ENCODE measurements at places on chromosomes 11 and 22.

GRCh38 chr22:49998718-49999062, 13.9 kb downstream of the IL17REL start:
- no peak for DNase-seq

DNA sequence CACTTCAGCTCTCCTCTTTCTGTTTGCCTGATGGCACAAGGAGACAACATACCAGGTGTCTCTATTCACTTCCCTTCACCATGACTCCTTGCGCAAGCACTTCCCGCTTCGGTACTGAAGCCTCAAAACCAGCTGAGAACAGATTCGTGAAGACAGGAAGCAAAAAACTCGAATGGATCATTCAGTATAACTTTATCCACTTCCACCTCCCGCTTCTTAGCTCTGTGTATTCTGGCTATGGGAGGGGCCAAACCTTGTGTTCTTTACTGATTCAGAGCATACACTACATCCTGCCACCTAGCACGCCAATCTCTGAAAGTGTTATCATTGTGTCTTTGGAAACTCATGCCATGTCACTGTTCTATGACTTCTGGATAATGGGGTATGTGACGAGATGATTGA, 62.2 kb upstream of the ADA2 start:
- no peak for DNase-seq

DNA sequence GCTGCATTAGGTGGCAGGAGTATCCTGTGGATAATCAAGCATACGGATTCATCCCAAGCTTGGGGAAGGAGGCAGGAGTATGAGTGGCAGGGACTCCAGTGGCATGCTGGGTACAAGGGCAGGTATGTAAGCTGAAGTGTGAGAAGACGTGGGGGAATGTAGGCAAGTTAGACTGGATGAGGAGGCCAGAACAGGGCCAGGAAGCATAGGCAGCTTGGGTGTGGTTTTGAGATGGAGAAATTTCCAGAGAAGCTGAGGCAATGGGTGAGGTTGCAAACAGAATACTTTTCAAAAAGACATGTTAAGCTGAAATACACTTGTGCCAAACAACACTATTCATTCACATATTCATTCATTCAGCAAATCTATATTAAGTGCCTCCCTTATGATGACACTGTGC, 43.1 kb upstream of the AMOTL1 start:
- no peak for DNase-seq

GRCh38 chr11:132237781-132238180, 867.4 kb downstream of the NTM start:
- DNase-seq: no peak

GRCh38 chr11:47609675-47610074, 15.5 kb upstream of the C1QTNF4 start:
- no peak for DNase-seq

- DNase-seq: no peak
These were observed 37.3 kb downstream of the FLI1 start for GRCh38 chr11:128731041-128731663.

Data from fibroblast of skin of scalp (primary cell).